ENCODE measurements at places on chromosomes 4 and X.
A peak's percentile ranks its signal among the peaks of the same experiment; 100 is the strongest.

DNA sequence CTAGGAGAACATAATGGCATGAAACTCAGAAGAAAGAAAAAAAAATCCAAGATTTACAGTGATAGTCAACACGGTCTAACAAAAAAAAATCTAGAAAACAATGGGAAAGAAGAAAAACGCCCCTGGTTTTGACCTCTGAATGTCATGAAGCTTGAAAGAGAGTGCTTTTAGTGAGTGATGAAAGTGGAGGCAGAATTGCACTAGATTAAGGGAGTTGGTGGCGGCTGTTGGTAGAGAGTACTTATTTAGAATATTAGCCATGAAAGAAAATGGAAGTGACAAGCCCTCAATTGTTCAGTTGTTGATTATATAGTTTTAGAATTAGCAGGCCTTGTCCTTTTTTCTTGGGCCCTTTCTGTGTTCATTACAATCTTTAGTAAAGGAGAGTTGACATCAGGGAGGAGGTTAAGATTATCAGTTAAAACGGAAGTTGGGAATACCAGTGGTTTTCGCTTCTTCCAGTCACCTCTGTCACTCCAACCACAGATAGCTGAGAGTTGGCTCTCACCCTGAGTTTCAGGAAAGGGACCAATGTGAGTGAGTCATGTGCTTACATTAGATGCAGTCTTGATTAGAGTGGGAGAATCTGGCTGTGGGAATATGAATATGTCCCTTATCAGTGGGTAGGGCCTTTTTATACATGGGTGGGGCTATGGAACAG, 29.7 kb downstream of the EREG start:
- no peak for DNase-seq

- DNase-seq = no peak
These were observed 44.3 kb downstream of the ARHGEF38 start for GRCh38 chr4:105596684-105597083.

GRCh38 chrX:154445776-154446175, 1.8 kb downstream of the FAM50A start:
- no peak for DNase-seq

GRCh38 chrX:151708821-151709220, 7.0 kb upstream of the FATE1 start:
- no peak for DNase-seq

- DNase-seq = no peak
These were observed 34.2 kb downstream of the PLAC1 start for GRCh38 chrX:134624046-134624430.

- no peak for DNase-seq
These were observed 25.6 kb downstream of the FLNA start for GRCh38 chrX:154348646-154349358.

- DNase-seq = no peak
These were observed 21.8 kb downstream of the SPRY1 start for GRCh38 chr4:123418351-123418931.

DNA sequence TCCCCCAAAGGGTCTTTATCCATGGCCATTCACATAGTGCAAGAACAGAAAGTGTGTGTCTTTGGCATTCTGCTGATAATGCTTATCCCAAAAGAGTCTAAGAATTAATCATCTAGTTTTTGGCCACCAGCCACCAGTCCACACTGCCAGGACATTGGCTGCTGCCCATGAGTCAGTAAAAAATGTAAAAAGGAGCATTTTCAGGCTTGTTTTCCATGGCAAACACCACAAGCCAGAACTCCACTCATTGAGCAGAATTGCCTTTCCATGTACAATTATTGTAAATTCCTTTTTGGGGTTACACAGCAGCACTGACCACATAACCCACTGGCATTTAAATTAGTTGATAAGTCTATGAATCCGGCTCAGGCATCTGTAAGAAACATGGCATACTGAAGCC, 89.2 kb upstream of the PRDX4 start:
- DNase-seq = no peak

DNA sequence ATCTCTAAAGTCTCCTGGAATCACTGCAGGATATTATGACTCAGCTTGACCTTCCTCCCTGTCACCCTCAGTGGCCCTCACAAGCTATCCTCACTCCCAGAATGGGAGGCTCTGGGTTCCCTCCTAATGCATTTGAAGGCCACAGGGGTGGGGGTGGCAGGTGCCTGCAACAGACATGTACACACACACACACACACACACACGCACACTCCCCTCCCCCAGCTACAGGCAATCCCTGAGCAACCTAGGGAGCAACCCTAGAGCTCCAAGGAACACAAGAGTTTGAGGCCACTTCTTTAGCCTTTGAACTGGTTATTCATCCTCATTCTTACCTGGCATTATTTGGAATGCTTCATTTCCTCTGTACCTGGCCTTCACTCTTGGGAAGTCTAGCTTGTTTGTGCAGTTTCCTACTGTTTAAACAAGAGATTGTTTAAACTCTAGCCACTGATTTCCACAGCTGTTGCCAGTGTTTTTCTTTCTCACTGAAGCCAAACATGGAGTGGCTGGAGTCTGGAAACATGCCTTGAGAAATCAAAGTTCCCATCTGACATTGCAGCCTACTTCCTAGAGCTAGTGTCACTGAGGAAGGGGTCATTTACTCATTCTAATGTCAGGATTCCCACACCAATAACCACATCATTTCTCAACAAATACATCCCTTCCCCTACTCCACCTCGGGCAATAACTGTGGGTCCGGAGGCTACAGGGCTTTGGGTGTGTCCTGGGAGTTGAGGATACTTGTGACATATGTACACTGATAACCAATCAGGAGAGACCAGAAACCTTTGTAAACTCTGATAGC, 37.7 kb downstream of the MAOA start:
- DNase-seq = no peak

DNA sequence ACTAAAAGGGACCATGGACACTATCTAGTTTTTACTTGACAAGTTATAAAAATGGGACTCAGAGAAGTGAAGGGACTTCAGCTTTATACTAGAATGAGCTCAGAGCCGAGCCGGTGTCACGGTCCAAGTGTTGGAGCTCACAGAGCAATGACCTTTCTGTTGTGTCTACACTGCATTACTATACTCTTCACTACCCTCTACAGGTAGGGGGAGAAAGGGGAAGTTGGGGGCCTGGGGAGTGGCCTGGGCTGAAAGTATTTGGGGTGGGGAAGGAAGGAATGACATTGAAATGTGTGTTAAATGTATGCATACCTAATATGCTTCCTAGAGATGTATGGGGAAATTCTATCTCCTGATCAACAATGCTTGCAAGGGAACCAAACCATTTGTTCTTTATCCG, 48.8 kb upstream of the HHIP start:
- no peak for DNase-seq

- DNase-seq = no peak
These were observed 514.3 kb downstream of the PCDH7 start for GRCh38 chr4:31234494-31234893.

- no peak for DNase-seq
These were observed 86.8 kb upstream of the AFAP1 start for GRCh38 chr4:8026453-8026852.

GRCh38 chrX:150337536-150337935, 25.6 kb upstream of the MAMLD1 start:
- DNase-seq = no peak

DNA sequence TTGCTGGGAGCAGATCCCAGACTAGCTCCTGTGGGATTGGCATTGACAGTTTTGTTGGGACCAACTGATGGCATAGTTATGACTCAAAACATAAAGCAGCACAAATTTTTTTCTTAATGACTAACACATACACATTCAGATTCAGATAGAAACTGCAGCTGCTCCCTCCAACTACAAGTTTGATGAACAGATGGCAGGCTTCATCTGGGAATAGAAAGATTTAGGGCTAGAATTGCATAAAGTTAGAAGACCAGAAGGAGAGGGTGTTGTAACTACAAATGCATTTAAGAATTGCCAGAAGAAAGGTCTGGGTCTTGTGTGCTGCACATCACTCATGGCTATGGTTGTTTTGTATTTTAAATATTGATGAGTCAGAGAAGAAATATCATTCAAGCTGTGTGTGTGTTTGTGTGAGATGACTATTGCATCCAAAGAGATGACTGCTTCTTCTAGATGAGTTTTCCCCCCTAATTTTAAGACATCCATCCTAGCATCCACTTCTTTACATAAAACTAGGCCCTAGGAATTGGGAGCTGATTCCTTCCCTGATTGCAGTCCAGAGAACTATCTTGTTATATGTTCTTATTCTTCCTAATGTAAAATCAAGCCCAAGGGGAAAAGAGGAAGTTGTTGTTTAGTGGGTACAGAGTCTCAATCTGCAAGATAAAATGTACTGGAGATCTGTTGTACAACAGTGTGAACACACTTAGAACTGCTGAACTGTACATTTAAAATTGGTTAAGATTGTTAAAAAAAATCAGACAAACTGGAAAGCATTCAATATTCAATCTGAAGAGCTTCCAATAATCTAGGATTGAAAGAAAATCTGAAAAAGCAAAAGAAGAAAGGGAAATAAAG, 175.1 kb downstream of the PARM1 start:
- no peak for DNase-seq

DNA sequence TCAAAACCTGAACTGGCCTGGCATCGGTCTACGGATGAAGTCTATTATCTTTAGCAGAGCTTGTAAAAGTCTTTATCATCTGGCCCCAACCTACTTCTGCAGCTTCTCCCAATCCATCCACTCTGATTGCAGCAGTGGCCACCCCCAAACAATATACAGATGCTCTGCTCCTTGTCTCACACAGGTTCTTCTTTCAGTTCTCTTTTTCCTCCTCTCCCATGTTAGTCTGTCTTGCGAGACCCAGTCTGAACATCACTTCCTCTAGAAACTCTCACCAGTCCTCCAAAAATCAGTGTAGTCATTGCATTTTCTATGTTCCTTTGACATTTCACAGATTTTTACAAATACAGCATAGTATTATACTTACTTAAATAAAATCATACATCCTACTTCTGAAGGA, 163.0 kb downstream of the FRMPD4 start:
- no peak for DNase-seq

DNA sequence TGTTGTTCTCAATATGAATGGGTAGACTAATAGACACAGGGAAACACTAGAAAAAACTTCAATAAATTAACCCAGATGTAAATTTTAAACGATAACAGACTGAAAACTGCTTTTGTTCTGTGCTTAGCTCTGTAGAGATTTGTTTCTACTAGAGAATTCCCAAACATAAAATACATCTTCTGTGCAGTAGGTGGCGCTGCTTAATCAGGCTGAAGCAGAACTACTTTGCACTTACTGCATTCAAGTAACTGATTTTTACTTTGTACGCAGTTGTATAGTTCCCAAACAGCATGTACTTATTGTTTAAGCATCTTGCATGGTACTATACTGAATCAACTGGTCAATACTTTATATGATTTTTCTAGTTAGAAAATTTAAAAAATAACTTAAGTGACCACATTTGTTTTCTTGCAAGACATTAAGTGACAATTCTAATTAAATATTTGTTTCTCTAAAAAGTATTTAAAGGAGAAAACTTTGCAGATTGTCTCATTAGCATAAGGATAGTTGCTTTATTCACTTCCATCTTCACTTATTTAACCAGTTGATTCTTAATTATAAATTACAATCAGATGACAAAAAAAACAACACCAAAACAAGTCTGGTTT, 490.6 kb downstream of the IL15 start:
- DNase-seq = peak; percentile 67

All from smooth muscle cell of the brain vasculature (primary cell).